ENCODE measurements at places on chromosomes 3 and 15.

DNA sequence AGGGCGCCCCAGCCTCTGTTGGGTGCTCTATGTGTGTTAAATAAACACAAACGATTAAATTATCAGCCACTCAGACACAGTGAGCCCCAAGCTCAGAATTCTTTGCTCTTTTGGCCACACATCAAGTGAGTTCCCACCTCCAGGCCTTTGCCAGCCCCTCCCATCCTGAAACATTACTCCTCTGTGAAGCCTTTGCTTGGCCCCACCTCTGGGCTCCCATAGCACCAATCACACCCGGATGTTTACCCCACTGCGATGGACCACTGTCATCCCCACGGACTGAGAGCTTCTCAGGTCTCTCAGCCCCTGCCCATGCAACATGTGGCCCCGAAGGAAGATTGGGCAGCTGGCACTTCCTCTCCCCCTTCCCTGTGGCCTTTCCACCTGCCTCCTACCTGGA, 85.1 kb downstream of the NUP210 start:
- no peak for ATAC-seq

GRCh38 chr3:102687851-102688555, 253.2 kb downstream of the ZPLD1 start:
- no peak for ATAC-seq

GRCh38 chr3:122247825-122248185, 64.3 kb downstream of the CASR start:
- no peak for ATAC-seq

- no peak for ATAC-seq
These were observed 370.2 kb upstream of the ZNF385D start for GRCh38 chr3:22121068-22121701.

DNA sequence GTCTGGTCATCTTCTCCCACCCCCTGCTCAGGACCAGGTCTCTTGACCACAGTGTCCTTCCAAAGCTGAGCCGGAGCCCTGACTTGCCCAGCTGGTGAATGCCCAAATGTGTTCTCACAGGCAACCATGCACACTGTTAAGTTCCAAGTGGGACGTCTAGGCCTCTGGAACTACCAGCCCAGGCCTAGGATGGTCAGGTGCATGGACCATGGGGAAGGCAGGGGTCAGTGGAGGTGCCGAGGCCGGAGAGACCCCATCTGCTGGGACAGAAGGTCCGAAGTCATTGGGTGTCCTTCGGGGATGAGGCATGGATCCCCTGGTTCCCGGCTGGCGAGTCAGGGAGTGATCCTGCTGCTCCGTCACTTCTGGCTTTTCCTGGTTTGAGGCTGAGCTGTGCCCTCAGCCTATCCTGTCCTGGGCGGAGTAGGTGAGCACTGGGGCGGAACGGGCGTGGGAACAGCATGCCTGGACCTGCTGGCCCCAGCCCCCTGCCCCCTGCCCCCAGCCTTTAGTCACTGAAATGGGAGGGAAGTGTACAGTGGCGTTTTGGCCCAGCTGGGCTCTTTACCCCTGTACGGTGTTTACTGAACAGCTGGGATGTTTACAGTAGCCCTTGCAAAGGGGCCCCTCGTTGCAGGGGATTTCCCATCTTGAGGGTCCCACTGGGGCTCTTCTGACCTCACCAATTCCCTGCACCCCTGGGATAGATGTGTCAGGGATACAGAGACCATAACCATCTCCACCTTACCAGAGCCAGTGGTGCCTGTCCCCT, 12.1 kb downstream of the SEMA3F start:
- peak; percentile 73 for ATAC-seq

- no peak for ATAC-seq
These were observed 76.1 kb upstream of the MAP4 start for GRCh38 chr3:48092270-48092669.

GRCh38 chr3:156581033-156581432, 26.1 kb upstream of the SSR3 start:
- ATAC-seq = no peak

GRCh38 chr3:82973791-82974190, 1212.3 kb upstream of the GBE1 start:
- no peak for ATAC-seq

GRCh38 chr3:156751461-156752025, 74.6 kb upstream of the LEKR1 start:
- ATAC-seq = peak; percentile 82

All from esophagus mucosa (tissue), 1 donor.